ENCODE measurements at places on chromosomes 7 and 10. TPM values are rescaled to one million over a fixed set of nuclear protein-coding genes. Genes with fewer than 3 reads are reported as not detected.

DNA sequence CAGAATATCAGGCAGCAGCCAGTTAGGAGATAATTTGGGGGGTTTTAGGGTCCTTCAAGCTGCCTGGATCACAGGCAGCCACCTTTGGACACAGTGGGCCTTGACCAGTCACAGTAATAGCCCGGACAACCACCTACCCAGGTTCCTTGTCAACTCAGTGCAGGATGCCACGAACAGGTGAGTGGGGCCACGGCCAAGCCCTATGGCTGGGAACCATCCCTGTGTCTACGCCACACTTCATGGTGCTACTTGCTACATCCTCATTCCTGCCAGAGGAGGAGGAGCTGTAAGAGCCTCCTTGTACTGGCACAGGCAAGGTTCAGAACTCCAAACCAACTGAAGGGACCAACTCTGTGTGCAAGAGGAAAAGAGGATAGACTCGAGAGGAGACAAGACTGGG is 19.9 kb downstream of the ITPRIP start:
- no peak for DNase-seq

Gene UROS
- total RNA-seq, result 39.3 TPM

GRCh38 chr10:3740157-3740871 is 44.7 kb downstream of the KLF6 start:
- DNase-seq, result no peak

Gene CTNNA3
- total RNA-seq, result 75.2 TPM

GRCh38 chr10:48608279-48608681 is 3.4 kb upstream of the ARHGAP22 start:
- peak; percentile 39 for DNase-seq

DNA sequence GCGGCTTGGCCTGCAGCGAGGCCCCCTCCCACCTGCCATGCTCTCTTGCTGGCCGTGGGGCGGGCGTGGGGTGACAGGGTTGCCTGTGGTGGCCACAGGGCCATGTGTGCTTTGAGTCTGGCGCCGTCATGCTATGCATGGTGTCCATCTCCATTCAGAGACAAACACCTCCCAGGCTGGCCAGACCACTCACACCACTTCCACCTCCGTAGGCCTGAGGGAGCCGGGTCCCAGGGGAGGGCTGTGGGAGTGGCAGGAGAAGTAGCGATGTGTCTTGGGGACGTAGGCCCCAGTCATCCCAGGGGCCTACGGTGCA is 65.5 kb downstream of the DNAJB6 start:
- no peak for DNase-seq

DNA sequence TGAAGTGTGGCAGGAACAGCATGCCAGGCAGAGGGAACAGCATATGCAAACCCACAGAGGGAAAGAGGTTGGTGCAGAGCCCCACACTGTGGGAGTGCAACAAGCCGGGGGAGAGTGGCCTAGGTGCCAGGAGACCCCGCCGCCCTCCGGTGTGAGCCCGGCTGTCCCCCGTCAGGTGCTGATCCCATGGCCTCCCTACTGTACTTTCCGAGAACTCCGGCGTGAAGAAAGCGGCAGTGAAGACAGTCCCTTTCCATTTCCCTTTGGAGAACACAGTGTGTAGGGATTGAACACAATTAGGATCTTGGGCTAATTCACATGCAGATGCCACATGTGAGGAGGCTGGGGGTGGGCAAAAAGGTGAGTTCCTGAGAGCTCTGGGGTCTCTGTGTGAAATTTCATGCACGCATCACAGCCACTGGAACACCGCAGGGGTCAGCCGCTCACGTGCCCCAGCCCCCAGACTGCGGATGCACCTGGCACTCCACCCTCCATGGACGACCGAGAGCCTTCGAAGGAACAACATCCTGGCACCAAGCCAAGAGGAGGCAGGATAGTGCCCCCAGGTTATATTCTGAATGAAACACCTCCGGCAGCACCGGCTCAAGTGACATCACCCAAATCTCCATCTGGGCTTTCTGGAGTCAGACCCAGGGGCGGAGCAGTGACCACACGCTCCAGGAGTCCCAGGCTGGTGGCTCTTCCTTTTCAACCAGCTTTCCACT is 82.1 kb upstream of the PPP2R2D start:
- DNase-seq, result no peak

Gene GNAT3
- total RNA-seq, result not detected

DNA sequence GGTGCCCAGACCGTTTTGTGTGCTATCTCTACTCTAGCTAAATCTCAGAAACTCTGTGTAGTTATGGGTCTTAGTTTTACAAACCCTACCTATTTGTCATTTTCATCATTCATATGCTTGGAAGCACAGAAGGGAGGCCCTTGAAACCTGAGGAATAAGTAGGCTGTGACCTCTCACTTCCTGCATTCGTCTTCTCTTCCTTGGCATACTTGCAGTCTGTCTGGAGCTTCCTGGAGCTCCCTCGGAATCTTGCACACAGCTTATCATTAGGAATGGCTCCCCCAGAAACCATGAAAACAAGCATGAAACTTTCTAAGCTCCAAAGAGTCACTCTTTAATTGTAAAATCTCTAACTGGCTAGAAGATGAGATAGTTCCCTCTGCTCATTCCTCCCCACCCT is 376.9 kb upstream of the MYO3A start:
- no peak for DNase-seq

Gene BTBD16
- not detected for total RNA-seq

Gene BAMBI
- total RNA-seq, result not detected

Gene PTER
- total RNA-seq, result 23.2 TPM

GRCh38 chr7:132871419-132871818 is 210.5 kb downstream of the CHCHD3 start:
- no peak for DNase-seq

GRCh38 chr10:48289501-48290238 is 15.2 kb upstream of the FRMPD2 start:
- DNase-seq, result peak; percentile 52

- DNase-seq, result no peak
Observed at GRCh38 chr7:31761646-31762045, 74.6 kb downstream of the PPP1R17 start.

- no peak for DNase-seq
Observed at GRCh38 chr10:81104494-81104893, 566.8 kb downstream of the SH2D4B start.

GRCh38 chr10:114350751-114351150 is 53.6 kb downstream of the AFAP1L2 start:
- DNase-seq, result no peak

- DNase-seq, result peak; percentile 57
Observed at GRCh38 chr7:20330928-20331909, 519 bp downstream of the ITGB8 start.

DNA sequence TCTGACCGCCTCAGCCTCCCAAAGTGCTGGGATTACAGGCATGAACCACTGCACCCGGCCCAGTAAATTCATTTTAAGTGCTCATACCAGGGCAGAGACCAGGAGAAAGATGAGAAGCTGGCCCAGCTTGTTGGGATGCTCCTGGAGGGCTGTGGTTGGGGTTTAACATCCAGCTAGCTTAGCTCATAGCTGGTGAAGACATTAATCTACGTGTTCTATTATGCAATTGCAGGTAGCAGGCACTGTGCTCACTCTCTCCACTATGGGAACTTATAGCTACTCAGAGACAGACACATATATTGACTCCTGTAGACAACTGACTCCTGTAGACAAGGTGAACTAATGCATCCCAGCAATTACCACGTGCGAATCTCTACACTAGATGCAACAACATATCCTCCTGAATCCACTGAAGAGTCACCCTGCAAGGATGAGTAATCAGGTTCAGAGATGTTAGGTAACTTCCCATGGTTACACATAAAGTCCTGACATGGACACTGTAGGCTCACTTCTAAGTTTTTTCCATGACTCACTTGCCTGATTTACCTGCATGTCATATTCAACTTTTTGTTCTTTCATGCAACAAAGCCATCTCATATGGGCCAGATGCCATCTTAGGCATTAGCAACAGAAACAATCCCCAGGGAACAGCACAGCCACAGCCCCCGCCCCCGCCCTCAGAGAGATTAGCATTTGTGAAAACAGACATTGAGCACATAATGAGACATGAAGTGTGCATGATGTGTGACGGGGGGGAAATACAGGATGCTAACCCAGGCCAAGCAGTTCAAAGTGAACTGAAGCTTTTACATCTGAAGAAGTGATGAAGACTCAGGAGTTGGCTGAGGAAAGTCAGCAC is 37.2 kb downstream of the ERLIN1 start:
- DNase-seq, result no peak

Gene SRRT
- 217 TPM for total RNA-seq

- no peak for DNase-seq
Observed at GRCh38 chr7:142375710-142376313, 118.0 kb upstream of the PRSS58 start.

Gene GPR158
- total RNA-seq, result 0.16 TPM

- no peak for DNase-seq
Observed at GRCh38 chr10:101837748-101838147, 5.9 kb downstream of the KCNIP2 start.

DNA sequence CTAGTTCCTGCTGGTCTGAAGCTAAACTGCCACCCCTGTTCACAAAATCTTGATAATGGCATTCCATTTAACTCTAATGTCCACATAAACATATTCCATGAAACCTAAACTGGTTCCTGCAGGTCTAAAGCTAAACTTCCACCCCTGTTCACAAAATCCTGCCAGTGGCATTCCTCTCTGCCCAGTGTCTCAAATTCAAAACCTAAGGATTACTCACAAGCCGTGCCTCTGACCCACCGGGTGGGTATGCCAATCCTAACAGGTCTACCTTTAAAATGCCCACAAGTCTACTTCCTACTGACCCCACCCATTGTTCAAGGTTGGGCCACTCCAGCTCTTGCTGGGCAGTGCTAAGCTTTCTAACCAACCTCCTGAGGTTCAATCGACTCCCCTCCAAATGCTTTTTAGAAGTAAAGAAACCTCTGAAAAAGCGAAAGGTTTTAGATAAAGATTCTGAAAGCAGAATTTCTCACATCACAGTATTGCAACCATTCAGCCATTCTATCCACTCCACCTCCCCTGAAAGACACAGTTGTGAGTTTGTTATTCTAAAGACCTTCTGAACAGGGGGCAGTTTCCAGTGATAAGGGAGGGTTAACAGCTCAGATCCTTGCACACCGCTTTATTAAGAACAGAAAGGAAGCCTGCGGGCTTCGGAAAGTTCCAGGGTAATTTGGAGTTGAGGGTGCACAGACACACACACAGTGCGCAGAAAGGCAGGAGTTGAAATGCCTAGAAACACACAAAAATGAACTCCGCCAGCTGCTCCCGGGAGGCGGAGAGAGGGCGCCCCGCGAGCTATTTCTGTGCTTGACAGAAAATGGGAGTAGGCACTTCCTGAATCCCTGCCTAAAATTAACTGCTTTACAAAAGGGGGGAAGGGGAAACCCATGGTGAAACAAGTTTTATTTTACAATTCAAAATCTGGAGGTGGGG is 87.7 kb downstream of the TNS3 start:
- peak; percentile 40 for DNase-seq

Gene CPA4
- not detected for total RNA-seq

- no peak for DNase-seq
Observed at GRCh38 chr7:130380861-130381455, 664 bp downstream of the CPA1 start.

DNA sequence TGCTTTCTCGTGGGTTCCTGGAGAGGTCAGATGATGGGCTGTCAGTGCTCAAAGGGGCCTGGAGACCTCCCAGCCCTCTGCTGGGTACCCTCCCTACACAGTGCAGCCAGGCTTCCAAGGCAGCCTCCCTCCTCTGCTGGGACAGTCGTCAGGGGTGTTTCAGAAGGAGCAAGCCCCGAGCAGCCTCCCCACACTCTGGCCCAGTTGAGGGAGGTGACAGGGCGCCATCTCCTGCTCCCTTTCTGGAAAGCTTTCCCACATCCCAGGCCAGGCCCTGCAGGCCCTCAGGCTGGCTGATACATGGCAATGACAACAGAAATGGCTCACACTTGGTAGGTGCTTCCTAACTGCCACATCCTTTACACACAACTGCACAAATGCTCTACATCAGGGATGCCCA is 32.1 kb downstream of the KCNMA1 start:
- no peak for DNase-seq

Gene CDCA7L
- total RNA-seq, result 16.3 TPM

Gene ADAM22
- 6.4 TPM for total RNA-seq

DNA sequence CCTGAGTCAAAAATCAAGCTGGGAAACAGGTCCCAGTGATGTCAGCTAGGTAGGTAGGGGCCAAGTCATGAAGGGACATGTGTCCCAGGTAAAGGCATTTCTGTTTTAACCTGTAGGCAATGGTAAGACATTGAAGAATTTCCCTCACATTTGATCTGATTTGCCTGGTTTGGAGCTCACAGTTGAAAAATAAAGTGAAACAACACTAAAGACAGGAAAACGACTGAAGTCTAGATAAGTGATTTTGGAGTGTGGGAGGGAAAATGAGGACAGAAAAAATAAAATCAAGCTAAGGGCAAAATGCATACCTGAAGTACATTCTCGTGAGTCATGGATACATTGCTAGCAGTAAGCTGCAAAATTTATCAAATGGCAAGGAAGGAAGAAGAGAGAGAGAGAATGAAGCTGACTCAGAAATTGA is 169.9 kb downstream of the SKIDA1 start:
- DNase-seq, result no peak

Gene ACTA2
- 450 TPM for total RNA-seq

DNA sequence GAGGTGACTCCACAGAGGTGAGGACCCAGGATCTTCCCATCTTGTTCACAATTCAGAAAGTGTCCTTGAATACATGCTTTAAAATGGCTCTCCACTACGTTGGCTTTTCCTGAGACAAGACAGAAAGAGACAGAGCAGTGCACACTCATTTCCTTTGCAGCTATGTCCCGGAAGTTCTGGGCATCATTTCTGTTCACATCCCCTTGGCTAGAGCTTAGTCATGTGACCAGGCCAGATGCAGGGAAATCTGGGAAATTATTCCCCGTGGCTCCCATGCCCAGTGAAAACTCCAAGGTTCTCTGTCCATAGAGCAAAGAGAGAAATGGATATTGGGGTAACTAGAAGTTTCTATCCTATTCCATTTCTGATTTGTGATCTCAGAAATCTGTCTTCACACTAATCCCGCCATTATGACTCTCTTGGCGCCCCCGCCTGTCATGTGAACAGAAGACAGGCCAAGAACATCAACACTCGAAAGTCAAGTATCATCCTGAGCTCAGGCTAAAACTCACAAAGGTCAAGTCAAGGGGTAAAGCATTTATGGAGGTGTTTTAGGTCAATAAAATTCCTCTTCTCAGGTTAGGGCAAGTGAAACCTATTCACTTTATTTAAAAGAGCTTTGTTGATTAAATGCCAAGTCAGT is 251.4 kb upstream of the HABP2 start:
- no peak for DNase-seq

GRCh38 chr10:11532306-11532705 is 79.1 kb downstream of the USP6NL start:
- no peak for DNase-seq

DNA sequence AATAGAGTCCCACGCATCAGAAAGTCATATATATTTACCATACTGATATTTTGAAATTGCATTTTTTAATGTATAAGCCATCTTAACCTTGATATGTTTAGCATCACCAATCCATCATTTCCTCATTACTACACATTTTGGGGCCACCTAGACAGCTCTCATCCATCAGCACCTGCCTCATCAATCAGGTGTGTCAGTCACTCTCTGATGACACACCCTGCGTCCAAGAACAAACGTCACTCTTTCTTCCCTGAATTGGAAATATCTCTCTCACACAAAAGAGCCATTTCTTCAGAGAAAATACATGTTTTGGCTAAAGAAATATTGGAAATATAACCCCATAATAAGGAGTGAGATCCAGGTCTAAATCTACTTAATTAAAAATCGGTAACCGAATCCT is 38.9 kb upstream of the RSU1 start:
- DNase-seq, result no peak

- DNase-seq, result no peak
Observed at GRCh38 chr7:45190406-45191165, 33.0 kb downstream of the RAMP3 start.

- DNase-seq, result no peak
Observed at GRCh38 chr10:74293686-74294371, 142.8 kb downstream of the ADK start.

- no peak for DNase-seq
Observed at GRCh38 chr7:106420736-106421135, 136.0 kb upstream of the NAMPT start.

Data from transverse colon (tissue), 4 donors.